ENCODE measurements at places on chromosomes 4 and X.

- peak; percentile 64 for DNase-seq
Observed at GRCh38 chrX:118974908-118975671, 672 bp downstream of the LONRF3 start.

GRCh38 chr4:131192318-131192717 lies 1956.8 kb upstream of the PCDH10 start:
- DNase-seq, result no peak

DNA sequence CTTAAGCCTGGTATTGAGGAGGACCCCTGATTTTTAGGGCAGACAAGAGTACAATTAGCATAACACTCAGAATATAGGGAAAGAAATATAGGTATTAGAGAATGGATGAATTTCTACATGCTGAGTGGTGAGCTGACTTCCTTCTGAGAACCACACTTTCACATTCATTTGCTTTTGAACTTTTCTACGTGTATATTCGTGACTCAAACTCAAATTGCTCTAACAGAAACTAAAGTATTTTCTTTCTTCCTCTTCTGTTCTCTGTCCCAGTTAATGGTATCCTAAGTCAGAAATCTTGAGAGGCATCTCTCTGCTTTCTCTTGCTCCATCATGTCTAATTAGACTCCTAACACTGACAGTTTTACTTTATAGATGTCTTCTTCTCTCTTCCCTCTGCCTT lies 103.2 kb upstream of the CITED1 start:
- no peak for DNase-seq

GRCh38 chr4:147597561-147597960 lies 19.6 kb upstream of the TMEM184C start:
- no peak for DNase-seq

DNA sequence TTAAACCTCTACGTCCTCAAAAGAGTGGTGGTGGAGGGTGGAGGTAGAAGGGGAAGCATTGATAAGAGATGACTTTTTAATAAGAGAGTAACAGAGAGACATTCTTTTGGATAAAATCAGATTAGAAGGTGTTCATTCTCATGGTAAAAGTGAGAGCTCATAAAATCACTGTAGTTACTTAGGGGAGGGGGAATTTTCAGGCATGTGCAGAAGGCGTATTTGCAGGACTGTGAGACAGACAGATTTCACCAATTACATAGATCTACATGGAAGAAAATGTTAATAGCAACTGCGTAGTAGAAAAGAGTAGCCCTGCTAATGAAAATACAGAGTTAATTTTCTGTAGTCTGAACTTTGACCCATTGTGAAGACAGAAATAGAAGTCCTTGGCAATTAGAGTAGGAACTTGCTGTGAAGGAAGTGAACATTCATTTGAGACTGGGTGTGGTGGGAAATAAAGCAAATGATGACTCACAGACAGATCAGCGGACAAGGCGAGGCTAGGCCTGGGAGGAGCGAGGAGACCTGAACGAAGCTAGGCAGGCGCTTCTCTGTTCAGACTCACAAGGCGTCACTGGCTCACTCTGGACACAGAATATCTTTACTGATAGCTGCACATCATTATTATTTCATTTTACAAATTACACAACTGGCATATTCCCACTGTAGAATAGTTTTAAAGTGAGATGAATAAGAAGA lies 57.2 kb upstream of the FAM9C start:
- peak; percentile 55 for DNase-seq

Measured in activated CD4-positive, alpha-beta T cell treated with anti-CD3 and anti-CD28 coated beads for 48 hours (primary cell).